CD8-positive, alpha-beta memory T cell (primary cell): ENCODE measurements at places on chromosomes 13 and 19. TPM values are rescaled to one million over a fixed set of nuclear protein-coding genes. Genes with fewer than 3 reads are reported as not detected.

USPL1 gene
- total RNA-seq, result 15.4 TPM

GARIN5B gene
- total RNA-seq, result not detected

PCSK4 gene
- 1.0 TPM for total RNA-seq

- no peak for DNase-seq
- no peak overlapping the region for H3K4me3 ChIP-seq
- no peak overlapping the region for H3K27ac ChIP-seq
- H3K4me1 ChIP-seq, result no peaks in the 10 kb centered on the region
These were observed 16.5 kb downstream of the SLC5A5 start for GRCh38 chr19:17888260-17888659.

GRCh38 chr19:47351548-47351947 is 2.4 kb downstream of the DHX34 start:
- peaks cover 35% of the 10 kb centered on the region for H3K36me3 ChIP-seq
- H3K4me3 ChIP-seq, result no peak overlapping the region
- no peak for DNase-seq
- H3K27ac ChIP-seq, result no peak overlapping the region
- H3K27me3 ChIP-seq, result no peaks in the 10 kb centered on the region

DNA sequence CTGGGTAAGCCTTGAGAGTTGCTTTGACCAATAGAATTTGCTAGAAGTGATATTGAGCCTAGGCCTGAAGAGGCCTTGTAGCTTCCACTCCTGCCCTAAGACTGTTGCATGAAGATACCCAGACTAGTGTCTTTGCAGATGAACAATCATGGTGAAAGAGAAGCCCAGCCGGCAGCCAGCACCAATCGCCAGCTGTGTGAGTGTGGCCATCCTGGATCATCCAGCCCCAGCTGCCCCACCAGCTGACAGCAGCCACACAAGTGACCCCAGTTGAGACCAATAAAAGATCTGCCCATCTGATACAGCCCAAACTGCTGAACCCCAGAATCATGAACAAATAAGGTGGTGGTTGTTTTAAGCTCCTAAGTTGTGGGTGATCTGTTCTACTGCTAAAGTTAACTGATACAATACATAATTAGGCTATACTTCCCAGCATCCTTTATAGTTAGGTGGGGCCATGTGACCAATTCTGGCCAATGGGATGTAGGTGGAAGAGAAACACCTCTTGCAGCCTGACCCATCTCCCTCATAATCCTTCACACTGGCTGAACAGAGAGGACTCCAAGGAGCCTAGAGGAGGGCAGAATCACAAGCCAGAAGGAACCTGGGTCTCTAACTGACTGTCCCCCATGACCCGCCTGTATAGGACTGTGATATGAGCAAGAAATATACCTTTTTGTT is 9.4 kb upstream of the ZNF428 start:
- peaks cover 9% of the 10 kb centered on the region for H3K4me1 ChIP-seq
- no peaks in the 10 kb centered on the region for H3K36me3 ChIP-seq
- no peak overlapping the region for H3K27ac ChIP-seq
- H3K27me3 ChIP-seq, result no peaks in the 10 kb centered on the region
- H3K4me3 ChIP-seq, result no peak overlapping the region
- no peak for DNase-seq
